SK-N-SH (cell line): ENCODE measurements at places on chromosomes 3 and 15. TPM values are rescaled to one million over a fixed set of nuclear protein-coding genes. Genes with fewer than 3 reads are reported as not detected.

Gene MAP4
- polyA plus RNA-seq, result 111 and 121 TPM in 2 replicates

GRCh38 chr15:44790656-44791055, 54.3 kb downstream of the TRIM69 start:
- H3K27ac ChIP-seq, result no peak overlapping the region
- DNase-seq, result no peak
- H3K4me3 ChIP-seq, result no peak overlapping the region
- no peaks in the 10 kb centered on the region for H3K4me1 ChIP-seq
- H3K27me3 ChIP-seq, result peaks cover 12% of the 10 kb centered on the region; the same call in 1 of the 2 replicates

Gene ARGFX
- polyA plus RNA-seq, result not detected in 2 replicates

Gene EEF1AKMT4
- polyA plus RNA-seq, result 7.2 and 9.3 TPM in 2 replicates

Gene THSD4
- polyA plus RNA-seq, result 64.8 and 79.1 TPM in 2 replicates

Gene SEMA3F
- 23.9 and 30.4 TPM in 2 replicates for polyA plus RNA-seq

Gene ISL2
- 3.5 and 6.0 TPM in 2 replicates for polyA plus RNA-seq

GRCh38 chr3:173742491-173742890, 344.9 kb downstream of the NLGN1 start:
- DNase-seq, result no peak
- H3K36me3 ChIP-seq, result no peaks in the 10 kb centered on the region
- no peaks in the 10 kb centered on the region for H3K27me3 ChIP-seq
- peak overlapping the region; percentile 88 for H3K27ac ChIP-seq

- peak; percentile 9 for DNase-seq
These were observed 195.8 kb downstream of the FHIT start for GRCh38 chr3:61055447-61055846.

Gene P2RY1
- polyA plus RNA-seq, result not detected in 2 replicates

- no peak overlapping the region for H3K4me3 ChIP-seq
- no peaks in the 10 kb centered on the region for H3K27me3 ChIP-seq
These were observed 688.9 kb upstream of the NAALADL2 start for GRCh38 chr3:174170248-174170647.

- H3K4me1 ChIP-seq, result peaks cover 12% of the 10 kb centered on the region; the same call in 1 of the 2 replicates
- no peak overlapping the region for H3K27ac ChIP-seq
- no peak for DNase-seq
- no peak overlapping the region for H3K4me3 ChIP-seq
These were observed 54.0 kb downstream of the WNT7A start for GRCh38 chr3:13825821-13826220.

- peaks cover 7% of the 10 kb centered on the region; the same call in 1 of the 2 replicates for H3K4me1 ChIP-seq
- no peak overlapping the region for H3K4me3 ChIP-seq
- H3K27me3 ChIP-seq, result no peaks in the 10 kb centered on the region; the same call in 1 of the 2 replicates
- H3K27ac ChIP-seq, result no peak overlapping the region
- DNase-seq, result no peak
These were observed 504.0 kb downstream of the SHQ1 start for GRCh38 chr3:72344236-72344635.

GRCh38 chr3:126537116-126537729, 13.3 kb downstream of the CHST13 start:
- H3K4me3 ChIP-seq, result no peak overlapping the region
- H3K27ac ChIP-seq, result no peak overlapping the region
- DNase-seq, result no peak
- peaks cover 16% of the 10 kb centered on the region; the same call in 1 of the 2 replicates for H3K27me3 ChIP-seq
- peaks cover 5% of the 10 kb centered on the region; the same call in 1 of the 2 replicates for H3K4me1 ChIP-seq
- H3K36me3 ChIP-seq, result no peaks in the 10 kb centered on the region

- peak; percentile 85 for DNase-seq
- no peaks in the 10 kb centered on the region for H3K4me1 ChIP-seq
- no peaks in the 10 kb centered on the region for H3K27me3 ChIP-seq
- no peak overlapping the region for H3K27ac ChIP-seq
- H3K36me3 ChIP-seq, result no peaks in the 10 kb centered on the region
These were observed 5.1 kb upstream of the SEMA7A start for GRCh38 chr15:74438721-74439316.

Gene TMEM41A
- 9.4 and 12.0 TPM in 2 replicates for polyA plus RNA-seq

Gene KNG1
- not detected in 2 replicates for polyA plus RNA-seq

DNA sequence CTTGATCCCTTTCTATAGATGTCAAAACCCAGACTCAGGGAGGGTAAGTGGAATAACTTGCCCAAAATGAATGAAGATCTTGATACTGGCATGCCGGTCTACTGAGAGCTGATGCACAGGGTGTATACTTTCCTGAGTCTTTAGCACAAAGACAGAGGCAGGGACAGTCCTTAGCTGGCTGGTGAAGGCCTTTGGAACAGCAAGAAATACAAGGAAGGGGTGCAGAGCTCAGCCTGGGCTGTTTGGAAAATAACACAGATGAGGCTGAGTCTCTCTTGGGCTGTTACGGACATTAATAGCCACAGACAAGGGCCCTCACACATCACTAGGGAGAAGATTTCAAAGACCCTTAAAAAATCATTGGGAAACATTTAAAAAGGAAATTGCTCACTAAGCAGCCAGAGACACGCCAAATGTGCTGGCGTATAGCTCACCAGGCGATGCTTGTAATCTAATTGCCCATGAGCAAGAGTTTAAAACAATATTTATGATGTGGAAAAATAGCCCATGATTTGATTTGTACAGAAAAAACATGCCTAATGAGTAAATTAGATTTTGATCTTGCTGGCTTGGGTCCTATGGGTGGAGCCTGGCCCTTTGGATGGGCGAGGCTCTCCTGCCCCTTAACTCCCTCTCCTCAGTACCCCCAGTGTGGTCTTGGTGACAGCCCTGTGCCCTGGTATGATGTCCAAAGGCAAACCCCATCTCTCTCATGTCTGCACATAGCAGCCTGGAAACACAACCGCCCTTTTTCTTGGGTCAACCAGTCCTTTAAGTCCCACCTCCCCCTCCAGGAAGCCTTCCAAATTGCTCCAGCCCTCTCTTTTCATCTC, 81.8 kb upstream of the MRPS22 start:
- H3K4me3 ChIP-seq, result no peak overlapping the region
- H3K27ac ChIP-seq, result no peak overlapping the region
- H3K4me1 ChIP-seq, result no peaks in the 10 kb centered on the region
- no peaks in the 10 kb centered on the region for H3K36me3 ChIP-seq
- DNase-seq, result peak; percentile 54
- peaks cover 8% of the 10 kb centered on the region; the same call in 1 of the 2 replicates for H3K27me3 ChIP-seq

Gene ZNF148
- polyA plus RNA-seq, result 5.1 and 7.1 TPM in 2 replicates

DNA sequence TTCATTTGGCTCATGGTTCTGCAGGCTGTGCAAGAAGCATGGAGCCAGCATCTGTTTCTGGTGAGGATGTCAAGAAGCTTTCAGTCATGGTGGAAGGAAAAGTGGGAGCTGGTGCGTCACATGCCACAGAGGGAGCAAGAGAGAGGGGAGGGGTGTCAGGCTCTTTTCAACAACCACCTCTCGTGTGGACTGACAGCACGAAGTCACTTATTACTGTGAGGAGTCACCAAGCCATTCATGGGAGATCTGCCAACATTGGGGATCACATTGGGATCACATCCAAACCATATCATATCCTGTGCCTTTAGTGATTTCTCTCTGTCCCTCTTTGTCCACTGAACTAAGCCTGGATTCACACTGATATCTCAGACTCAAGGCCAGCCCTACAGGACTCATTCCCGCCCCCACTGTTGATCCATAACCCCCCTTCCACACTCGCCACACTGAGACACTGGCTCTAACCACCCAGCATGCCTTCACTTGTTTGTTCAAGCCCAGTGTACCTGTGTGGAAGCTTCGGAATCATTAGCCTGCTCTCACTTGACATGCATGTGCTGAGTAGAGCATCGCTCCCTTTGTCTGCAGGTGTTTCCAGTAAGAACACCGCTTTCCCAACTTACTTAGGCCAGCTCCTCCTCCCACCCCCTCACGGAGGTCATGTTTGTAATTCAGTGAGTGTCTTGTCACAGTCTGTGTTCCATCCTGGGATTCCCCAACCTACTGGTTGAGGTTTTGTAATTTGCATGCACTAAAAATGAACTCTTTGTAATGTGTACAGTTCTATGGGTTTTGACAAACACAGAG, 132.2 kb downstream of the KLF13 start:
- H3K36me3 ChIP-seq, result no peaks in the 10 kb centered on the region
- no peak for DNase-seq
- no peak overlapping the region for H3K4me3 ChIP-seq
- no peaks in the 10 kb centered on the region for H3K4me1 ChIP-seq
- no peaks in the 10 kb centered on the region for H3K27me3 ChIP-seq

DNA sequence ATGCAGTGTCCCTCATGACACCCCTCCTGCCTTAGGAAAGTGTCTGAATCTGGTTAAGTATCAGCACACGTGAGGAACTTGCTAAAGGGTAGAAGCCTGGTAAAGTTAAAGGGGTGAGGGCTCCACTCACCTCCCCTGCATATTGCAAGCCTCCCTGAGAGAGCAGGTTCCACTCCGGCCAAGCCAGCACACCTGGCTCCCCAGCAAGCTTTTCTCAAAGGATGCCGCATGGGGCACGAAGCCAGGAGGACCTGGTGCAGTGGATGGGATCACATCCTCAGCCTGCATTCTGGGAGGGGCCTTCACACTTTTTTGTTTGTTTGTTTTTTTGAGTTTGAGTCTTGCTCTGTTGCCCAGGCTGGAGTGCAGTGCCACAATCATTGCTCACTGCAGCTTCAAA, 79.9 kb downstream of the PCSK6 start:
- no peak for DNase-seq
- H3K27ac ChIP-seq, result no peak overlapping the region
- no peaks in the 10 kb centered on the region for H3K36me3 ChIP-seq

DNA sequence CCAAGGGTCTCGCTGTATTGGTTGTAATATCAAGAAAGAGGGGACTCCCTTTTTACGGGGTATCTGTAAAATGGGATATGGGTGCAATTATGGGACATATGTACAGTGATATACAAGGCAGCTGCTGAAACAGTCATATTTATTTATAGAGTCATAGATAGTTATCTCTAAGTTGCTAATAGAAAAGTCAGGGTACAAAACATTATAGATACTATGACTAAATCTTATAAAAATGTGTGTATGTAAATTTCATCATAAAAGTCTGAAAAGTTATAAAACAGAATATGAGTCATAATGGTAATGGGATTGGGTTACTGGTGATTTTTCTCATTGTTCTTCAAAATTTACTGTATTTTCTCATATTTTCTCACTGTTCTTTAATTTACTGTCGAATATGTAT, 344.9 kb upstream of the SLCO3A1 start:
- no peak overlapping the region for H3K4me3 ChIP-seq
- H3K4me1 ChIP-seq, result no peaks in the 10 kb centered on the region; the same call in 1 of the 2 replicates
- no peak for DNase-seq
- no peaks in the 10 kb centered on the region for H3K36me3 ChIP-seq

GRCh38 chr15:44397869-44398268, 29.6 kb upstream of the CTDSPL2 start:
- H3K4me1 ChIP-seq, result no peaks in the 10 kb centered on the region
- no peak for DNase-seq

DNA sequence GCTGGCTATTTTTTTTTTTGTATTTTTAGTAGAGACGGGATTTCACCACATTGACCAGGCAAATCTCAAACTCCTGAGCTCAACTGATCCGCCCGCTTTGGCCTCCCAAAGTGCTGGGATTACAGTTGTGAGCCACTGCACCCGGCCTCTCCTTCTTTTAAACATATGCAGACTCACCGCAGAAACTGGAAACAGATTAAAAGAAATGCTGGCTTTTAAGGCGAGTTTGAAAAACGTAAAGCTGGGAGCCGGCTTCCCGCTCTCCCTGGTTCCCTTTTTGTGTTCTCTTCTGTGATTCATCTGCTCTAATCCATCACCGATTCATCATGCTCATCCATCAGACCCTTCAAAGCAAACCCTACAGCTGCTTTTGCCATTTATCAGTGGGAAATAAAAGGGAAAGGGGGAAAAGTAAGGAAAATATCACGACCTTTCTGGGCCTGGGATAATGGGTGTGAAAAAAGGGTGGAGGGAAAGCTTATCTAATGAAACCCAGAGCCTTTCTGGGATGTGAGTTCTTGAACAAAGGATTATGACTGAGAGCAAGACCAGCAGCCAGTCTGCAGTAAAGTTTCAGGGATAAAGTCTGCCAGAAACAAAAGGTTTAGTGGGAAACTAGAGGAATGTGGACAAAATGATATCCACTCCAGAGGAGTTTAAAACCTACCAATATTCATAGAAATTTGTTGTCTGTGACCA, 92.3 kb upstream of the LRIG1 start:
- no peak overlapping the region for H3K27ac ChIP-seq
- no peak overlapping the region for H3K4me3 ChIP-seq
- H3K27me3 ChIP-seq, result no peaks in the 10 kb centered on the region
- no peaks in the 10 kb centered on the region for H3K4me1 ChIP-seq
- no peak for DNase-seq

DNA sequence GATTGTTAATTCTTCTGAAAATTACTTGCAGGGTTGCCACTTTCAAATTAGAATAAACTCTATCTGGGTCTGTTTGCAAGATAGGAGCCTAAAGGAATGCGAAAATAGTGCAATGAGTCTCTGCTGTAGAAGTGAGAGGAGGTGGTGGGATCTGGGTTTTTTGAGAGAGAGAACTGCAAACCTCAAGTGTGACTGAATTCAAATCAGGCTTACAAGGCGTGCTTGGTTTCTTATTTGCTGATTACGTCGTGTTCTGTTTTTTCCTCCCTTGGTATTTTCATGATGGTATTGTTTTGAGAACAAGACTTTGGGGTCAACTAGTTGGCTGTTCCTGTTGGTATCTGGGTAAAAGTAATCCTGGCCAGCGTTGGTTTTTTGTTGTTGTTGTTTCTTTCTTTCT, 490.9 kb upstream of the CFAP20DC start:
- no peaks in the 10 kb centered on the region; the same call in 1 of the 2 replicates for H3K4me1 ChIP-seq
- no peak for DNase-seq
- no peak overlapping the region for H3K4me3 ChIP-seq
- no peaks in the 10 kb centered on the region for H3K36me3 ChIP-seq

GRCh38 chr3:147422196-147422595, 13.0 kb downstream of the ZIC1 start:
- H3K27me3 ChIP-seq, result peaks cover 63% of the 10 kb centered on the region
- DNase-seq, result no peak
- no peak overlapping the region for H3K27ac ChIP-seq
- no peak overlapping the region for H3K4me3 ChIP-seq

- no peaks in the 10 kb centered on the region for H3K27me3 ChIP-seq
- H3K4me3 ChIP-seq, result no peak overlapping the region
- no peak overlapping the region for H3K27ac ChIP-seq
- no peaks in the 10 kb centered on the region for H3K36me3 ChIP-seq
These were observed 121.1 kb upstream of the PPP2R3A start for GRCh38 chr3:135844386-135844785.

DNA sequence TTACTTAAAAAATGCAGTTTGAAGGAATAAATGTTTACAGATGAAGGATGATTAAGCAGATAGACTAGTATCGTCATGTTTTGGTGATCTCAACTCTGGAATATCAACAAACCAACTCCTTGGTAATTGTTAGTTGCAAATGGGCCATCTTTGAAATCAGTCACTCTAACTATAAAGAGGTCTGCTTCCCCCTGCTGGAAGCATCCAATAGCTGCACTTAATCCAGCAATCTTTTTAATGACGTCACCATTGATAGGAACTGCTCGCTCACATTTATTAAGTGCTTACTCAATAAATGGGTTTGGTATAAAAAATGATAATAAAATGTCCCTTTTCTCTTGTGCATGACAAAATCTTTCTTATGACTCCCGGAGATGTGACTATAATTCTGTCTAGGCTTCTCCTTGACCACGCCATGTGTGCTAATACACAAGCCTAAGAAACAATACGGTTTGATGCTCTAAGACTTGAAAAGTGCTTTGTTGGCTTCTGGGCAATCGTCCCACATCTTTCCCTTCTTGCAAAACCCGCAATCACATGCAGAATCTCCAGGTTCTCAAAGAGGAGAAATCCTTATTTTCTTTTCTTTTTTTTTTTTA, 227.6 kb upstream of the POU1F1 start:
- no peak overlapping the region for H3K27ac ChIP-seq
- peak; percentile 47 for DNase-seq
- H3K4me1 ChIP-seq, result peaks cover 6% of the 10 kb centered on the region; the same call in 1 of the 2 replicates
- no peak overlapping the region for H3K4me3 ChIP-seq

Gene FANCD2
- polyA plus RNA-seq, result 7.3 and 9.6 TPM in 2 replicates

GRCh38 chr3:148759430-148759829, 61.7 kb downstream of the AGTR1 start:
- DNase-seq, result no peak
- no peaks in the 10 kb centered on the region for H3K36me3 ChIP-seq
- H3K4me1 ChIP-seq, result peaks cover 5% of the 10 kb centered on the region
- no peaks in the 10 kb centered on the region for H3K27me3 ChIP-seq
